ENCODE measurements at places on chromosomes 3 and 15. TPM values are rescaled to one million over a fixed set of nuclear protein-coding genes. Genes with fewer than 3 reads are reported as not detected.

DNA sequence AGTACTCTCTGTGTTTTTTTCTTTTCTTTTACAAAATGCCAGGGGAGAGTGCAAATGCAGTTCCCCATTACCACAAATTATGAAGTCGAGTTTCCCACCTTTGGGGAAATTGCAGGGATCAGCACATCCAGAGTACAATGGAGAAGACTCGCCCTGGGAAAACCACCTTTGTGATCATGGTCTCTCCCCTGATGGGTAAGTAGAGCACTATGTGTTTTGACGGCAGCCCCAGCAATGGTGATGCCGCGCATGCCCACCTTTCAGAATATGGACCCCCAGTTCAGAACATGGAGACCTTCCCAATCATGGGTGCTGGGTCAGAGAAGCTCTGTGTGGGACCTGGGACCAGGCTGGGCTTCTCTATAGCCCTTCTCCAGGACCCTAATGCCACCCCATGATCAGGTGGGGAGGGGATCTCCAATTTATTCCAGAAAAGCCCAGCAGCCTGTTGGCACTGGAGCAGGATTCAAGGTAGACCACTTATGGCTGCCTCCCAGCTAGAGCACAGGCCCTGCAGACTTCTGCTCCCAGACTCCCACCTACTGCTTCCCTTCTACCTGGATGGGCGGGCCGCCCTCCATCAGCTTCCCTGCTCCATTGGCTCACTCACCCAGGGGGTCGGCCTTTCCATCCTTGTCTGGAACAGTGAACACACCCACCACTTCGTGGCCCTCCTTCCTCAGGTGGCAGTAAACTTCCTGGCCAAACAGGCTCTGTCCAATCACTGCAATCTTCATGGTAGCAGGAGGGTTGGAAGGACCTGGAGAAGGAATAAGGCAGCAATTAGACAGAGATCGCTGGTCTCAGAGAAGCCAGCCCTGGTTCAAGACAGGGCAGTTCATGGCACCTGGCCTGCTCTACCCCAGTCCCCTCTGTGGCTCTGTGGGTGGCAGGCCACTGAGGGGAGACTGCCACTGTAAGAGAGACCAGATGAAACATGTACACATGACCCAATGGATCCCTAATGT, 19.9 kb downstream of the ALDH1L1 start:
- no peaks in the 10 kb centered on the region for H3K4me1 ChIP-seq
- DNase-seq, result no peak
- no peaks in the 10 kb centered on the region for H3K36me3 ChIP-seq
- no peak overlapping the region for H3K27ac ChIP-seq

DNA sequence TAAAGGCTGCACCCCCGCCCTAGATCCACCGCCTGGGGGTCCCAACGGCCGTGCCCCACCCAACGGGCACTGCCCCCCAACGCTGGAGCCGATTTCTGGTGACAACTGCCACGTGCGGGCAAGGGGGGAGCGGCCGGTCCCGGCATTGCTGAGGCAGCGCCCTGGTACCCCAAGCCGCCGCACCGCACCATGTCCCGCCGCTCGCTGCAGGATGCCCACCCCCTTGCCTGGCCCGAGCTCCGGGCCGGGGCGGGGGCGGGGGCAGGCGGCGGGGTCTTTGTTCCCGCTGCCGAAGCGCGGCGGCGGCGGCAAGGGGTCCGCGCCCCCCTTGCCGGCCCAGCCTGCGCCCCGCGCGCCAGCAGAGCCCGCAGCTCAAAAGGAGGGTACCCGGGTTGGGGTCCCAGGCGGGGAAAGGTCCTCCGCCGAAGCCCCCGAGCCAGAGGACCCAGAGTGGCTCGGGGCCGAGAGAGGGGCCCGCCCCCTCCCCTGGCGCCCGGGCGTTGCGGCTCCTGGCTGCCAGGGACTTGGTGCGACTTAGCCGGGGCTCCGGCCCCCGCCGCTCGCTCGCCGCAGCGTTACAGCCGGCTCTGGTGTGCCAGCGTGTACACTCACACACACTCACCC, 678 bp downstream of the SEMA7A start:
- peak overlapping the region; percentile 62 for H3K4me3 ChIP-seq
- H3K27ac ChIP-seq, result no peak overlapping the region
- no peaks in the 10 kb centered on the region for H3K36me3 ChIP-seq
- peaks cover 17% of the 10 kb centered on the region for H3K4me1 ChIP-seq

DNA sequence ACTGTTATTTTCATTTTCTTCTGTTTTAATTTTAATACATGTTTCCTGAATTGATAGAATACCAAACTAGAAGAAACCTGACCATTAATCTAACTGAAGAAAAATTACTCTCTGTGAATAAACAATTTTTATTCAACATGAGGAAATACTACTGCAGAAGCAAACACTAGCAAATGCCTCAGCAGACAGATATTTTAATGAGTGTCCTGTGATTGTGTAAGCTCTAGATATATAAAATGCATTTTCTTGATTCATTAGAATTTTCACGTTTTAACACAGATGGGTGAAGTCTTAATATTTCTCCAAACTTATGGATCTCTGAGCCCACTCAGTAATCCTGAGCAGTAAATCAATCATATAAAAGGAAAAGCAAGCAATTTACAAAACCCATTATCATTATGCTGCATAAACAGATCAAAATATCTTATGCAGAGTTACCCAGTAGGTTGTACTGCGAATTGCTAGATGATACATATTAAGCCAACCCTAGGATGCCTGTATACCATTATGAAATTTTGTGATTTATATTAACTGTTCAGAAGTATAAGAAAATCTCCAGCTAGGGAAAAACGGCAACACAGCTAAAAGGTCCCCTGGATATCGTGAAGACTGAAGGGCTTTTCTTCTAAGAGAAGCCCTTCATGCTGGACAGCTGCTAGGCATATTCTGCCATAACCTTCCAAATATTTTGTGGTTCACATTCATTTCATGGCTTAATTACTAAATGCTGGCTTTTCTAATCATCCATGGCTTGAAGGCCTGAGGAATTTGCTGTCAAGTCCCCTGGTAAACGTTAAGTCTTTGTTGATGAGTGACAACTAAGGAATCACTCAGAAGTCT, 157.7 kb upstream of the TGFBR2 start:
- DNase-seq, result no peak
- no peak overlapping the region for H3K4me3 ChIP-seq
- no peaks in the 10 kb centered on the region for H3K4me1 ChIP-seq
- H3K27ac ChIP-seq, result no peak overlapping the region

Gene DPPA4
- not detected for total RNA-seq

DNA sequence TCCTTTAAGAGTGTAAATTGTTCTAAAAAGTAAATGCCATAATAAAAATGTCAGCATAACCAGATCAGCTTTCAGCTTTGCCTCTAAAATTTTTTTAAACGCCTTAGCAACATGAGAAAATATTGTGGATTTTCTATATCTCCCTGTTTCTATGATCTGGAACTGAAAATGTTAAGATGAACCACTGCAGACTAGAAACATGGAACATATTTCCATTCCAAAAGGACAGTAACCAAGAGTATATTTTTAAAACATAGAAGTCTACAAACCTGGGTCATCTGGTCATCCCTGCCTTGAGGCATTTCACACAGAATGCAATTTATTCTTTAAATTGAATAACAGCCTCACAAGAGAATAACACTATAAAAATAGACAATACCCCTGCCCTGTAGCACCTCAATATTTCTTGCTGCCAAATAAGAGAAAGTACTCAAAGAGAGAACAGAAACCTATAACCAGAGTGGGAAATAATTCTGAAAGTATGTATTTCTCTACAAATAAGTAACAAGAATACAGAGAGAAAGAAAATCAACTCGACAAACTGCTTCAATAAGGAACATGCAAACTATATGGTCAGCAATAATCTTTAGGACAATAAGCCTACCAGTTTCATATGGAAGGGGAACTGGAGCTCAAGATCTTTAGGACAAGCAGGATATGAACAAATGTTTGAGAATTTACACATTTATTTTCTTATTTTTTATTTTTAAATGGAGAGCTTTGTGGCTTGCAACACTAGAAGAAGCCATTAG, 949.0 kb downstream of the EPHA3 start:
- DNase-seq, result no peak
- H3K36me3 ChIP-seq, result no peaks in the 10 kb centered on the region
- no peak overlapping the region for H3K4me3 ChIP-seq
- H3K4me1 ChIP-seq, result no peaks in the 10 kb centered on the region
- no peaks in the 10 kb centered on the region for H3K27me3 ChIP-seq
- no peak overlapping the region for H3K27ac ChIP-seq

Gene ITPKA
- 0.36 TPM for total RNA-seq

Gene BLOC1S6
- total RNA-seq, result 43.9 TPM

GRCh38 chr15:55586808-55587207, 1.3 kb downstream of the PYGO1 start:
- H3K36me3 ChIP-seq, result no peaks in the 10 kb centered on the region
- H3K27me3 ChIP-seq, result peaks cover 32% of the 10 kb centered on the region
- H3K27ac ChIP-seq, result no peak overlapping the region
- H3K4me1 ChIP-seq, result peaks cover 4% of the 10 kb centered on the region
- DNase-seq, result no peak

- no peaks in the 10 kb centered on the region for H3K27me3 ChIP-seq
- H3K4me3 ChIP-seq, result no peak overlapping the region
- no peak overlapping the region for H3K27ac ChIP-seq
- H3K36me3 ChIP-seq, result no peaks in the 10 kb centered on the region
- no peaks in the 10 kb centered on the region for H3K4me1 ChIP-seq
Observed at GRCh38 chr3:134619884-134620445, 30.9 kb downstream of the KY start.

Gene THRB
- total RNA-seq, result not detected

DNA sequence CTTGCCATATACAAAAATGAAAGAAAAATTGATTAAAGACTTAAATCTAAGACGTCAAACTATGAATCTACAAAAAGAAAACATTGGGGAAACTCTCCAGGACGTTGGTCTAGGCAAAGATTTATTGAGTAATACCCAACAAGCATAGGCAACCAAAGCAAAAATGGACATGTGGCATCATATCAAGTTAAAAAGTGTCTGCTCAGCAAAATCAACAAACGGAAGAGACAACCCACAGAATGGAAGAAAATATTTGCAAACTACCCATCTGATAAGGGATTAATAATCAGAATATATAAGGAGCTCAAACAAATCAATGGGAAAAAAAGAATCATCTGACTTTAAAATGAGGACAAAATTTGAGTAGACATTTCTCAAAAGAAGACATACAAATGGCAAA, 160.9 kb downstream of the DCLK3 start:
- no peaks in the 10 kb centered on the region for H3K27me3 ChIP-seq
- H3K36me3 ChIP-seq, result no peaks in the 10 kb centered on the region
- DNase-seq, result no peak

DNA sequence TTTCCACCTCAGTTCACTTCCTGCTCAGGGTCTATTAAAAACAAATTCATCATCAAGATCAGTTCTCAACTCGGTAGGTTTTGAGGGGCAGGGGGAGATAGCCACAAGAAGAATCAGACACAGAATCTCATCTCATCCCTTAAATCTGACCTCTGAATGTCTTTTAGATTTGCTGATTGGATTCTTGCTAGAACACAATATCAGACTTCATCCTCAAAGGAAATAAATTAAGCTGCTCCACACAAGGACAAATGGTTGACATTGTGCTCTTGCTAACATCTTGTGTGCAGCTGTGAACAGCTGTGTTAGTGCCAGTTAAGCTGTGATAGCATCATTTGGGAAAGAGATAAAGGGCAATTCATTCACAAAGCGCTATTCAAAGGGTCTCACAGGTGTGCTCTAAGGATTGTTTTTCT, 184.0 kb upstream of the ADAMTS9 start:
- DNase-seq, result no peak
- no peak overlapping the region for H3K4me3 ChIP-seq
- no peaks in the 10 kb centered on the region for H3K27me3 ChIP-seq
- H3K27ac ChIP-seq, result no peak overlapping the region
- no peaks in the 10 kb centered on the region for H3K36me3 ChIP-seq

Gene TRIM71
- not detected for total RNA-seq

Gene TRIM42
- not detected for total RNA-seq

- no peak overlapping the region for H3K27ac ChIP-seq
- H3K4me3 ChIP-seq, result no peak overlapping the region
- H3K27me3 ChIP-seq, result peaks cover 5% of the 10 kb centered on the region
- no peak for DNase-seq
- H3K4me1 ChIP-seq, result no peaks in the 10 kb centered on the region
Observed at GRCh38 chr3:58202917-58203360, 7.8 kb downstream of the DNASE1L3 start.

Gene LTK
- 3.8 TPM for total RNA-seq

Gene CFAP100
- not detected for total RNA-seq

- no peaks in the 10 kb centered on the region for H3K27me3 ChIP-seq
- peak overlapping the region; percentile 74 for H3K27ac ChIP-seq
- peak overlapping the region; percentile 15 for H3K4me3 ChIP-seq
Observed at GRCh38 chr15:31352911-31353811, 26.5 kb downstream of the KLF13 start.

GRCh38 chr3:50318615-50319014, 3.9 kb downstream of the HYAL2 start:
- no peak overlapping the region for H3K4me3 ChIP-seq
- peaks cover 49% of the 10 kb centered on the region for H3K4me1 ChIP-seq
- DNase-seq, result no peak
- H3K27ac ChIP-seq, result no peak overlapping the region
- no peaks in the 10 kb centered on the region for H3K36me3 ChIP-seq

DNA sequence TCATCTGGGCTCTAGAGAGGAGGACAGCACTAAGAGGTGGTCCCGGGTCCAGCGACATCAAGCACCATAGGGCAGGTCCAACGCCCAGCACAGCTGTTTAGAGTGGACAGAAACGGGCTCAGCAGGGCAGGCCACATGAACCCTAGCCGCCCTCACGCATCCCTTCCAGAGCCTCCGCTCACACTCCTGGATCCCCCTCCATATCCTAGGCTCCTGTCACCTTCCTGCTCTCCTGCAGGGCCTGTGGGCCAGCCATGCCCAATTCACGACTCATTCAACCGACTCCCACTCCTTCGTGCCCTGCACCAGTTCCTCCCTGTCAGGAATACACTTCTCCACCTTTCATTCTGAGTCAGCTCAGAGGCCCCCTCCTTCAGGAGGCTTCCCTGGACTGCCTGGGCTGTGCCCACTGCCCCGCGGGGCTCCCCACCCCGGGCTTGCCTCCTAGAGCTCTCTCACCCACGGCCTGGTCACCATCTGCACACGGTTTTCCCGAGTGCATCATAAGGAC, 90.2 kb downstream of the LINGO1 start:
- peak overlapping the region; percentile 55 for H3K4me3 ChIP-seq
- no peak overlapping the region for H3K27ac ChIP-seq
- no peaks in the 10 kb centered on the region for H3K27me3 ChIP-seq
- H3K36me3 ChIP-seq, result no peaks in the 10 kb centered on the region
- H3K4me1 ChIP-seq, result peaks cover 12% of the 10 kb centered on the region
- no peak for DNase-seq

GRCh38 chr15:71116366-71116765, 1.1 kb downstream of the THSD4 start:
- no peak overlapping the region for H3K4me3 ChIP-seq
- peaks cover 7% of the 10 kb centered on the region for H3K27me3 ChIP-seq
- no peak overlapping the region for H3K27ac ChIP-seq
